T-helper 1 cell (primary cell): ENCODE measurements at places on chromosomes 5 and 9.

- DNase-seq: no peak
Measured at GRCh38 chr9:135384226-135384625, 95.4 kb upstream of the PPP1R26 start.

DNA sequence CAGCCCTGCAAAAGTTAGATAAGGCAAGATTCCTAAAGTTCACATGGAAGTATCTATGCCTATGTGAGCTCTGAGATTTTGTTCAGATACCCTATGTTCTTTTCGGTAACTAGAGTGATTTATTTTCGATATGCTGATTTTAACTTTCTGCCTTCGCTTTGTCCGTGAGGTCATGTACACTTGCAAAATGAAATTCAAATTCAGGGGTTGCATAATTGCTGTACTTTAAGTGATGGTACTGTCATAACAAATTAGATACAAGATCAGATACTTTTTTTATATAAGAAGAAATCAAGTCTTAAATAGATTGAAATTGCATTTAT is 350 bp upstream of the ECPAS start:
- no peak for DNase-seq

GRCh38 chr9:89428901-89429890 is 68.7 kb downstream of the SEMA4D start:
- peak; percentile 60 for DNase-seq

- DNase-seq: no peak
Measured at GRCh38 chr5:10376544-10376943, 23.0 kb downstream of the MARCHF6 start.

- no peak for DNase-seq
Measured at GRCh38 chr9:86669422-86669821, 277.9 kb downstream of the GAS1 start.

GRCh38 chr9:135506327-135507103 is 6.0 kb downstream of the MRPS2 start:
- DNase-seq: no peak

GRCh38 chr5:83220331-83220730 is 143.0 kb downstream of the XRCC4 start:
- no peak for DNase-seq
